ENCODE measurements at places on chromosomes 16 and 17.

GRCh38 chr16:68397710-68398201 is 50.6 kb downstream of the SMPD3 start:
- DNase-seq: no peak

DNA sequence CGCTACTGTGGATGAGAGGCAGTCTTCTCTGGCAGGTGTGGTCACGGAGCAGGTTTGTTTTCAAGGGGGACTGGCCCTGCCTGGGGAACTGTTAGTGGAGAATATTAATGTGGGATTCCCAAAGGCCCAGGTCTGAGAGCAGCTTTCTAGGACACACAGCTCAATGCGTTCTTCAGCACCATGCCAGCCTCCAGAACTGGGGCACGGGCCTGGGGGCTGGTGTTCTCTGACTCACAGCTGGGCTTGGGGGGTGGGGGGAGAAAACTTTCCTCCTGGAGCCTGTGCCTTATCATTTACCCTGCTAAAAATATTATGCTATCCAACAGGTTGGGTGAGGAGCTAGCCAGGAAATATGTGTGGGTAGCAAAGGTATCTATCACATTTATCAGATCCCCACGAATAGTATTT is 13.5 kb upstream of the LHX1 start:
- DNase-seq: no peak

GRCh38 chr16:17437127-17437720 is 33.5 kb downstream of the XYLT1 start:
- DNase-seq: no peak

DNA sequence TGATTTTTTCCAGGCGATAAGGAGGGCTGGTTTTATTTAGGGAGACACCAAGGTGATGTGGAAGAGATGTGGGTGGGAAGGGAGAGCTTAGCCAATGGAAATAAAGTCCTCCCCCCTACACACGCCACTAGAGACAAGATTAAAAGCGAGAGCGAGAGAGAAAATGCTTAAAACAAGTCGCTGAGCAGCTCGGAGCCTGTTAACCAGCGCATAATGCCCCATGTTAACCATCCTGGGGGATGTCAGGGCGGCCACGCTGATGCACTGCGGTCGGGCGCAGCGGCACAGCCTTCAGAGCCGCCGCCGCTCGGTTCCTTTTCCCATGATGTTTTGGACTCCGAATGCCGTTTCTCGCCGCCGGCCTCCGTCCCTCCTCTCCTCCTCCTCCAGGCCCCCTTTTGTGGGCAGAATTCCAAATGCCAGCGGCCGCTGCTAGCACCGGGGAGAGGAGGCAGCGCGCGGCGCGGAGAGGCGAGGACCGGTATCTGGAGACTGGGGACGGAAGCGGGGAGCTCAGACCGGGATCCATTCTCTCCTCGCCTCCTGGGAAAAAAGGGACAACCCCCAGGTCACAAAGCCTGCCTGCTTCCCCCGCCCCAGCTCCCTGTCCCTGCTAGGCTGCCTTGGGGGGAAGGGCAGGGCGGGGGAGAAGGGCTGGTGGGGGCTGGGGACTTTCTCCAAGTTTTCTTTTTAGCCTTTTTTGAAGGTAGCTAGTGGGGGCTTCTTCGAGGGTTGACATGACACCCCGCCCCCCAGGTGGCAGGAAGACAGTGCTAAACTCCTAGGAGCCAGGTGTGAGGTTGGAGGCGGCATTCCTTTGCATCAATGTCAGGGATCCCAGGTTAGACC is 98.1 kb upstream of the CCL2 start:
- no peak for DNase-seq

GRCh38 chr16:57764341-57765159 is 29.0 kb downstream of the KATNB1 start:
- DNase-seq: no peak

Measured in mucosa of descending colon (tissue), 3 donors.